GM12892 (cell line): ENCODE measurements at places on chromosomes 16 and 17.

- DNase-seq: no peak
These were observed 4.7 kb downstream of the DYNC1LI2 start for GRCh38 chr16:66746682-66747081.

DNA sequence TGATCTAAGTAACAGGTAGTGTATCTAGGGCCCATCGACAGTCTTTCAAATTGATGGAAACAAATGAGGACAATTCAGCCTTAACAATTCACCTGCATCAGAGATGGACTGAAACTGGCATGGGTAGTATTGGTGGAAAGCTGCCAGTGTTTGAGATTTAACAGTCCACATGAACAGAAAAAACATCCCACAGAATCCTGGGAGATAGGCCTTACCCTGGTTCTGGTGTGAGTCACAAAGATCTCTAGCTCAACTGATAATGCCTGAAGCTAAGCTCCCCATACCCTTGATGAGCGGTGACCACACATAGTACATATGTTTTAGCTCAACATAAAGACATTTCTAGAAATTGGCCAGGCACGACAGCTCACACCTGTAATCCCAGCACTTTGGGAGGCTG lies 21.9 kb downstream of the CRK start:
- no peak for DNase-seq

- DNase-seq: no peak
These were observed 48.3 kb downstream of the BAIAP2 start for GRCh38 chr17:81083125-81083765.

DNA sequence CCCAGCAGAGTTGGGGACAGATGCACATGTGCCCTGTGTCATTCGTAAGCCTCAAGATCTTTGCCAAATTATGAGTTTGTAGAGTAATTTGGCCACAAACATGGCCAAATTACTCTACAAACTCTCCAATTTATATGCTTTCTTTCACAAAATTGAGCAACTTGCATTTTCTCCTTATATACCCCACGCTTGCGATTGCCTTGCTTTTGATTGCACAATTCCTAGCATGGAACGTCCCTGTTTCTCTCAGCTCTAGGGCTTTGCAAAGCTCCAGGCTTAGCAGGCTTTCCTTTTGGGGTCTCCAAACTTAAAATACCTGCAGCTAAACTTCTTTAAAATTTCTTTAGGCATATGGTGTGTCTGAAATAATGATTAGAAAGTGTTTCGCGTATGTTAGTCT lies 28.5 kb upstream of the MAF start:
- DNase-seq: no peak

DNA sequence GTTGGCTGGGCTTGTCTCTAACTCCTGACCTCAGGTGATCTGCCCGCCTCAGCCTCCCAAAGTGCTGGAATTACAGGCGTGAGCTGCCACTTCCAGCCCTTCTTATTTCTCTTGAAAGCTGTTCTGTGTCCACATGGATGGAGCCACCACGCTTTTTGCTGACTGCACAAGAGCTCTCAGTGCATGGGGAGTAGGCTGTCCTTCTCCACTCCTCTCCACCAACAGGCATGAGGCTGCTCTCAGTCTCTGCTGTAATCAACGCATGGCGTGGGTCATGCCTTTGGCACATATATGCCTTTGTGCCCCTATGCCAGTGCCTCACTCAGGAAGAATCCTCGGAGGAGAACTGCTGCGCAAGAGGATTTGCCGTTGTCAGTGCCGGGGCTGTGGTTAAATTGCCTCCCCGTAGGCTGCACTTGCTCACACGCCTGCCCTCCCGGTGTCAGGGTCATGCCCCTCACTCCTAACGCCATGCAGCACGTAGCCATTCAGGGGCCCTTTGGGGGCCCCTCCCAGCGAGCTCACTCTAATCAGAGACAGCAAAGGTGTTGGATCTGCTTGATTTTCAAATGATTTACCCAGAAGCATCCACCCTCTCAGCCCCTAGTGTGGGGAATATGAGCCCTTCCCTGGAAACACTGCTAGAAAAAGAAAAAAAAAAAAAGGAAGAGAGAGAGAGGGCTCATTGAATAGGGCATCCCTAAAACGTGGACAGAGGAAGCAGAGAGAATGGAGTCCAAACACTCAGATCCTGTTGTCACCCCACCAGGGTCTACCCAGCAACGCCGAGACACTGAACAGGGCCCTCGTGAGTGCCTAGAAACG lies 47.5 kb upstream of the ZCCHC14 start:
- no peak for DNase-seq

- DNase-seq: no peak
These were observed 4.0 kb downstream of the PYY start for GRCh38 chr17:43949781-43950180.

DNA sequence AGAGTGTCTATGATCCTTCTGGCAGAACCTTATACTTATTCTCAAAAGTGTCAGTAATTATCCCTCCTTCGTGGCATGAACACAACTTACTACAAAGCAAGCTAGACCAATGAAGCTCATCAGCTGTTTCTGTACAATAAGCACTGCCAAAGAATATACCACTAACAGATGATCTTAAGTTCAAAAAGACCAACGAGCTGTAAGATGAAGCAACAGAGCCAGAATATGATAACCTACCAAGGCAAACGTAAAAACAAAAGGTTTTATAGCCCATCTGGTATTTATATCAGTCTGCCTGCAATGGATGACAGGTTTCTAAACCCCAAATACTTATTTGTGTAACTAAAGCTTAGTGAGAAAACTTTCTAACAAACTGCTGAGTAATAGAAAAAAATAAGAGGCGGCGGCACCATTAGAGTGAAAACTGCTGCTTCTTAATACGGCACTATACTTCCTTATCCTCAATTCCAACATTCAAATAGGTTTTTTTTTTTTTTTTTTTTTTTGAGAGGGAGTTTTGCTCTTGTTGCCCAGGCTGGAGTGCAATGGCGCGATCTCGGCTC lies 22.1 kb downstream of the NME2 start:
- no peak for DNase-seq

DNA sequence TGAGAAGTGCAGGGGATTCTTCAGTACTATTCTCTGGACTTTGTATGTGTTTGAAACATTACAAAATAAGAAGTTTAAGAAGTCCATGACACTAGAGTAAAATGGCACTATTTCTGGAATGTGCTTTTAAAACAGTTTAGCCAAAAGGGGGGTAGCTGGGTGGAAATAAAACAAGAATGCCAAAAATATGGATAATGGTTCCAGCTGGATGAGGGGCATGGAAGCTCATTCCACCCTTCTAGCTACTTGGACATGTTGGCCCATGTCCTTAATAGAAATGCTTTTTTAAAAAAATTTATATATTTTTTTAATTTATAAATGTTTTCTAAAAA lies 13.1 kb downstream of the ZC3H7A start:
- DNase-seq: no peak

DNA sequence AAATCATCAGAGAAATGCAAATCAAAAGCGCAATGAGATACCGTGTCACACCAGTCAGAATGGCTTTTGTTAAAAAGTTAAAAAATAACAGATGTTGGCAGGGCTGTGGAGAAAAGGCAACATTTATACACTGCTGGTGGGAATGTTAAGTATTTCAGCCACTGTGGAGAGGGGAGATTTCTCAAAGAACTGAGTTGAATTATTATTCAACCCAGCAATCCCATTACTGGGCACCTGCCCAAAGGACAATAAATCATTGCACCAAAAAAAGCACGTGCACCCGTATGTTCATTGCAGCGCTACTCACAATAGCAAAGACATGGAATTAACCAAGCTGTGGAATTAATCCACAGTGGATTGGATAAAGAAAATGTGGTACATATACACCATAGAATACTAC lies 204.7 kb downstream of the HS3ST4 start:
- DNase-seq: no peak

GRCh38 chr17:48552466-48553189 lies 7.7 kb upstream of the HOXB2 start:
- no peak for DNase-seq

GRCh38 chr17:42460371-42460770 lies 1.7 kb downstream of the ATP6V0A1 start:
- DNase-seq: no peak

DNA sequence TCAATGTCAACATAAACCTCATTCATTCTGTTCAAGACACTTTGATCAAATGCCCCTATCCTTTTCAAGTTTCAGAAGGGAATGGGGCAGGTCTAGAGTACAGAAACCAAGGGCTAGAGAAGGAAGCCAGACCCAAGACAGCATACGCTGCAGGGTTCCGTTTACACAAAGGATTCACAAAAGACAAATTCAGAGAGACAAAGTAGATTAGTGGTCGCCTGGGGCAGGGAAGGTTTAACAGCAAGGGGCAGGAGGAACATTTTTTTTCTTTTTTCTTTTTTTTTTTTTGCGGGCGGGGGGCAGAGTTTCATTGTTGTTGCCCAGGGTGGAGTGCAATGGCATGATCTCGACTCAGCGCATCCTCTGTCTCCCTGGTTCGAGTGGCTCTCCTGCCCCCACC lies 19.9 kb upstream of the TRAP1 start:
- DNase-seq: no peak

- DNase-seq: no peak
These were observed 13.7 kb upstream of the CD300E start for GRCh38 chr17:74637265-74637664.

- DNase-seq: no peak
These were observed 87.1 kb downstream of the AIPL1 start for GRCh38 chr17:6347776-6348175.

DNA sequence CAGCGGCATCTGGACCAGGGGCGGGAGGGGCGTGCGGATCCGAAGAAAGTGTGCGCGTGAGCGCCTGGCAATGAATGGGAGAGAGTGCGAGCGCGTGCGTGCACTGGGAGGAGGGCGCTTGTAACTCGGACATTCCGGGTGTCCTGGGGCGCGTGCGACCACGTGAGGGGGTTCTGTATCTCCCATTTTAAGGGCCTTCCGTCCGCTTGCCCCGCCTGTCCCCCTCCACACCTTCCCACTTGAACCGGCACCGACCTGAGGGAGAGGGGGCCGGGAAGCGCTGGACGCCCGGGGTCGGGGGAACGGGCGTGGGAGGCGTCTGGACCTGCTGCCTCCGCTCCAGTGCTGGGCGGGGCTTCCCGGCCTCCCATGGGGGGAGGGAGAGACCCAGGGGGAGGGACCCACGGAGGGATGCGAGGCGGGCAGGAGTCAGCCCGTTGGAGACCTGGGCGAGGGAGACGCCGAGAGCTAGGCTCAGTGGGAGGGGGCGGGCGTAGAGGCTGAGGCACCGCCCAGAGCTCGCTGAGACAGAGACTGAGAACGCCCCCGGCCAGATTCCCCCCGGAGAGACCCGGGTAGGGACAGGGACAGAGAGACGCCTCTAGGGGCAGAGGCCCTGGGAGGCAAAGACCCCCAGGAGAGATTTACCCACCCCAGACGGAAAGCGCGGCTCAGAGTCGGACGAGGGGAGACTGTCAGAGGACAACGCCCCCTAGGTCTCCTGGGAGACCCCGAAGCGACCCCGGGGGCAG lies at the start of gene KREMEN2:
KREMEN2 (plus strand) TSS at position 553 of the 752 bp plus-strand sequence. CDS start 246 bp downstream, outside the sequence.
- no peak for DNase-seq

GRCh38 chr16:30163538-30163937 lies 19.9 kb upstream of the CORO1A start:
- DNase-seq: no peak

DNA sequence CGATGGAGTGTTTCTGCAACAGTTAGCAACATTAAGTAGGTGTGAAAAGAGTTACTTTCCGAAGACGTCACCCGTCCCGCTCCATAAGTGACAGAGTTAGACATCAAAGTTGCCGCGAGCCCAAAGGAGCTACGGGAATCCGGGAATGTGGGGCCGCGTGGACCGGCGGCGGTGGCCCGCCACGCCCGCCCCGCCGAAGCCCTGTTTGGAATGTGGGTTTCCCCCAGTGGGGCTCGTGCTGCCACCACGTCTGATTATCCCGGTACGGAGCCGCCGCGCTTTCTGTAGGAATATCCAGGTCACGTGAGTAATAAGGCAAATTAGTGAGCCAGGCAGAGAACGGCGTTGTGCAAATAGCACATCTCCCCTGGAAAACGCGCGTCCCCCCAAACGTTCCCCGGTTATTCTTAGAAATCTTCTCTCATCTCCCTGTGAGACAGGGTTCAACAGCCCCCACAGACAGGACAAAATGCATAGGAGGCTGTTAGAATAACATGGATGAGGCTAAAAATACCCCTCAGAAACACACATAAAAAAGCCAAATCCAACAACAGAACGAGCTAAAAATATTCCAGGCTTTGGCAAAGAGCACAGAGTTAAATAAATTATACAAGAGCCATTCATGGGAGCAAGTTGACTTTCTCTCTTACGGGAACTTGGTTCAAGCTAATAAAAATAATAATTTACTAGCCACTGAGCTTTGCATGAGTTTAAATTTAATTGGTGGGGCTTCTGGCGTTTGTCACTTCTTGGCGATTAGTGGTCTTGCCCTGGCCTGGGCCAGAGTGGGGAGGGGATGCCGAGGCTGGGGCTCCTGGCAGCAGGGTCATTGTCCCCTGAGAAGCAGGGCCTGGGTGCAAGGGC lies 8.6 kb downstream of the BAHCC1 start:
- no peak for DNase-seq

DNA sequence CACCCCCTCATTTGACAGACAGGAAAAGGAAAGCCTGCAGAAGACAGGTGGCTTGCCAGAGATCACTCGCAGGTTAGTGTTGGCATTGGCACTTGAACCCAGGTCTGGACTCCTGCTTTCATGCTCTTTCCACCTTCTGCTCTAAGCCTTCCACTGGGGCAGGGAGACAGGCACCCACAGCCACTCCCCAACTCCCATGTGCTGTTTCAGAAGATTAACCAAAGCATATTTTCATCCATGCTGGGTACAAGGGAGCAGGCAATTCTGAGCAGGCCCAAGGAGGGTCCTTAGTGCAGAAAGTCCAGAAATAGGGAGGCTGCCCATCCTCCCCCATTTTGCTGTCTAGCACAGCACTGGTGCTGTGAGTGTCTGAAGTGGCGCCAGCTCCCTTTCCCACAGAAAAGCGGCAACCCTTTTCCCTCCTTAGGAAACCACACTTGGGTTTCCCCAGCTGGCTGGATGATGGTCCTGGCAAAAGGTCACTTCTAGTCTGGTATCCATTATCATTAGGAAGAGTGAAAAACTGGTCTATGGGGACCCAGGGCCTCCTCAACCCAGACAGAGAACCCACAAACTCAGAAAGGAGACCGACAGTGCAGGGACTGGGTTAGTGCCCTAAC lies 2.0 kb upstream of the CAVIN1 start:
- DNase-seq: no peak

DNA sequence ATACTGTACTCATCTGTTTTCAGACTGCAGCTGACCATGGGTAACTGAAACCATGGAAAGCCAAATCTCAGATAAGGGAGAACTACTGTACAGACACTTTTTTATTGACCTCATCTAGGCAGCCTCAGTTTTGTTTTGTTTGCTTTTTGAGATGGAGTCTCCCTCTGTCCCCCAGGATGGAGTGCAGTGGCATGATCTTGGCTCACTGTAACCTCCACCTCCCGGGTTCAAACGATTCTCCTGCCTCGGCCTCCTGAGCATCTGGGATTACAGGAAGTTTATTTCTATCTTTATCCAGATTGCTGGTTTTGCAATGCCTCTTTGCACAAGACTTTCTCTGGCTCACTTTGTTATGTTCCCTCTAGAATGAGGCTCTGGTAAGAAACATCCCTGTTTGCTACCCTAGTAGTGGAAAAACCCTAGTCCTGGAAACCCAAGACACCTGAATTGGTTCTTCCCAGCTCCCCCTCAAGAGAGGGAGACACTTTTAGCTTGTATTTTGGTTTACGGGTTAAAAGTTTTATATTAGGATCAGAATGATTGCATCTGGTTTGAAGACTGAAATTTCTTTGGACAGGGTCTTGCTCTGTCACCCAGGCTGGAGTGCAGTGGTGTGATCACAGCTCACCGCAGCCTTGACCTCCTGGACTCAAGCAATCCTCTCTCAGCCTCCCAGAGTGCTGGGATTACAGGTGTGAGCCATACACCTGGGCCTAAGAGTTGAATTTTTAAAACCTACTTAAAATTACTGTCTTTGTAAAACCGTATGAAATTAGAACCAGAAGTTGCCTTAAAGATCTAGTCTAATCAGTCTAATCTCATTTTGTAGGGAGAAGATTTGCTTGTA lies 38.9 kb downstream of the ZNF207 start:
- no peak for DNase-seq
